ENCODE measurements at places on chromosomes 16 and 17.
A peak's percentile ranks its signal among the peaks of the same experiment; 100 is the strongest.

GRCh38 chr17:74713171-74713755 is 540 bp upstream of the CD300LF start:
- DNase-seq, result no peak

DNA sequence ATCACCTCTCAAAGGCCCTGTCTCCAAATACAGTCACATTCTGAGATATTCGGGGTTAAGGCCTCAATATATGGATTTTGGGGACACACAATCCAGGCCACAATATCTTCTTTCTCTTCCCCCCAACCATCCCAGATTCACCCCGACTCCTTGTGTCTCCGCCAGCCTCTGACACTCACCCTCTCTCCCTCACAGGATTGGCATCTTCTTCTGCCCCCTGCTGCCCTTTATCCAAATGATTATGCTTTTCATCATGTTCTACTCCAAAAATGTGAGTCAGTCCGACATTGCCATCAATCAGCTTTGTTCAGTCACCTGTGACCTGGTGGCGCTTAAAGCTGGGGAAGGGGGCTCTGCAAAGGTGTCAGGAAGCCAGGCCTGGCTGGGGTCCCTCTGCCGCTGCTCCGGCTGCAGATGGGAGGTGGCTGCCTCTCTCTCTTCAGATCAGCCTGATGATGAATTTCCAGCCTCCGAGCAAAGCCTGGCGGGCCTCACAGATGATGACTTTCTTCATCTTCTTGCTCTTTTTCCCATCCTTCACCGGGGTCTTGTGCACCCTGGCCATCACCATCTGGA is 35.1 kb downstream of the GDE1 start:
- no peak for DNase-seq

- no peak for DNase-seq
Observed at GRCh38 chr17:74806334-74806733, 30.2 kb upstream of the NAT9 start.

- DNase-seq, result peak; percentile 78
Observed at GRCh38 chr17:50210240-50211225, 9.1 kb upstream of the COL1A1 start.

- peak; percentile 58 for DNase-seq
Observed at GRCh38 chr17:65677932-65678331, 116.5 kb upstream of the AXIN2 start.

DNA sequence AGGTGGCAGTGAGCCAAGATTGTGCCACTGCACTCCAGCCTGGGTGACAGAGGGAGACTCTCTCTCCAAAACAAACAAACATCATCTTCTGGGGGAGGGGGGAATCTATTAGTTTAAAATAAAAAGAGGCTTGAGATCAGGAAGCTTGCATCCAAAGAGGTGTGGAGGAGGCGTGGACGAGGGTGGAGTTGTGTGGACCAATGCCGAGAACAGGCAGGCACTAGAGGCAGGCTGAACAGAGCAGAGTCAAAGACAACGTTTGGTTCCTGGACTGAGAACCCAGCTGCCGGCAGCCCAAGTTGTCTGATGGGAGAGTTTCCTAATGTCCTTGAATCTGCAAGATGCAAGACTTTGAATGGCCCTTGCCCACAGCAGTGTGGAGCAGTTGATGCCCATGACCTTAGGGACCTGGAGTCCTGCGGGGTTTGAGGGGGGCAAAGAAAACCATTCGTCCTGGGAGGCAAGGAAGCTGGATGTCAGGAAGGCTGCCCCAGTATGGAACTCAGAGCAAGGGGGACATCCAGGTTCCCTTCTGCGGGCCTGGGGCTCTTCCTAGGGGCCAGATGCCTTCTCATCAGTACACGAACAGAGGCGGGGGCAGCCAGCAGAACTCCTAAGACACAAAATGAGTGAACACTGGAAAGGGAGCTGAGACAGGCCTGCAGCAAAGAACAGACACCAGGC is 9.2 kb downstream of the TBC1D16 start:
- no peak for DNase-seq

- DNase-seq, result peak; percentile 48
Observed at GRCh38 chr17:72392056-72393010, 271.5 kb downstream of the SOX9 start.

GRCh38 chr17:32654324-32654723 is 167.5 kb downstream of the CDK5R1 start:
- DNase-seq, result no peak

- no peak for DNase-seq
Observed at GRCh38 chr17:42288803-42289610, 709 bp downstream of the STAT5A start.

DNA sequence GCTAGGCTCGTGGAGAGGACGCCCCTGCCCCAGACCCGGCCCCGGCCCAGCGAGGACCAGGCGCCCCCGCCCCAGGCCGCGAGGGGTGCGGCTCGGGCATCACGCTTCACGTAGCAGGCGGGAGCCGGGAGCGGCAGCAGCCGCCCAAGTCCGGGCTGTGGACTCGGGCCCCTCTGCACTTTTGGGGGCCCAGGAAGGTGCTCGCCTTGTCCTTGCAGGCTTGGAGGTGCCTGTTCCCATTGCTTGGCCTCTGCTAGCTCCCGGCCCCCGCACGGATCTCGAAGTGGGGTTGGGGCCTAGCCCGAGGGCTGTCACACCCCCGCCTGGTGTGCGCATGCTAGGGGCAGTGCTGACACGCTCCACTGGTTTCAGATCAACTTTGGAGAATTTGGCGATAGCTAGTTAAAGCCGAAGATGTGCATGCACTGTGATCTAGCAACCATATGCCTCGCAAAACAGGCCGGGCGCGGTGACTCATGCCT is 55.7 kb downstream of the WSB1 start:
- no peak for DNase-seq

DNA sequence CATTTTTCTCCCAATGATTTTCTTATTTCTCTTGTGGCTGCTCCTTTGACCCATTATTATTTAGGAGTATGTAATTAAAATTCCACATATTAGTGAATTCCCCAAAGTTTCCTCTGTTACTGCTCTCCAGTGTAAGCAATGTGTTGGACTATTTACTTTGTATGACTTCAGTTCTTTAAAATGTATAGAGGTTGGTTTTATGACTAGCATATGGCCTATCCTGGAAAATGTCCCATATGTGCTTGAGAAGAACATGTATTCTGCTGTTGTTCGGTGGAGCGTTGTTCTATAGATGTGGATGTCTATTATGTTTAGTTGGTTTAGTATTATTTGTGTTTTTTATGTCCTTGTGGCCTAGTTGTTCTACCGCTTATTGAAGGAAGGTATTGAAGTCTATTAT is 6.0 kb upstream of the NT5M start:
- no peak for DNase-seq

DNA sequence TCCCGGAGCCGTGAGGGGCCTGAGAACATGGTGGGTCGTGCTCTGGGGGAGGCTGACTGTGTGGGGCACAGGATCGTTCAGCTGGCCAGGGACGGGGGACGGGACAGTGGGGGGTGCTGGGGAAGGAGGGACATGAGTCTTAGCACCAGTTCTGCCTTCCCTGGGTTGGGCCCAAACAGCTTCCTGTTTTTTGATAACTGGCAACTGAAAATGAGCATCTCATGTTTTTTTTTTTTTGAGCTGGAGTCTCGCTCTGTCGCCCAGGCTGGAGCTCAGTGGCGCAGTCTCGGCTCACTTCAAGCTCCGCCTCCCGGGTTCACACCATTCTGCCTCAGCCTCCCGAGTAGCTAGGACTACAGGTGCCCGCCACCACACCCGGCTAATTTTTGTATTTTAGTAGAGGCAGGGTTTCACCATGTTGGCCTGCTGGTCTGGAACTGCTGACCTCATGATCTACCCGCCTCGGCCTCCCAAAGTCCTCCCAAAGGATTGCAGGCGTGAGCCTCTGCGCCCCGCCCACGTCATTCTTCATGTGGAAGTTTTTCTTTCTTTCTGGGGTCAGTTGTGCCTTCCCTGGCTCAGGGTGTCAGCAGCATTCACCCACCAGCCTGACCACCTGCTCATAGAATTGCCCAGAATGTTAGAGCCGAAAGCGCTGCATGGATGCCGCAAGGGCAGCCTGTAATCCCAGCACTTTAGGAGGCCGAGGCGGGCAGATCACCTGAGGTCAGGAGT is 6.4 kb downstream of the ASPSCR1 start:
- DNase-seq, result no peak

DNA sequence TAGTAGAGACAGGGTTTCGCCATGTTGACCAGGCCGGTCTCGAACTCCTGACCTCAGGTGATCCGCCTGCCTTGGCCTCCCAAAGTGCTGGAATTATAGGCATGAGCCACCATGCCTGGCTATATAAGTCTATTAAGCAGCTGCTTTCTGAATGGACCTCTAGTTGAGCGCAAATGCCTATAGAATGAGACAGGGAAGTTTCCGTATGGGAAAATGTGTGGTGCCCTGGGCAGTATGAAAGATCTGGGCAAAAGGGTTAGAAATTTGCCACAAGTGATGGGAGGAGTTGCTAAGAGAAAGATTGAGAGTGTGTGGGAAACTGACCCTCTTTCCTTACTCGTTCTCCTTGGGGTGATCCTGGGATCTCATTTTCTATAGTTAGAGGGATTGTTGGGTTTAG is 26.3 kb downstream of the SLC6A2 start:
- DNase-seq, result no peak

DNA sequence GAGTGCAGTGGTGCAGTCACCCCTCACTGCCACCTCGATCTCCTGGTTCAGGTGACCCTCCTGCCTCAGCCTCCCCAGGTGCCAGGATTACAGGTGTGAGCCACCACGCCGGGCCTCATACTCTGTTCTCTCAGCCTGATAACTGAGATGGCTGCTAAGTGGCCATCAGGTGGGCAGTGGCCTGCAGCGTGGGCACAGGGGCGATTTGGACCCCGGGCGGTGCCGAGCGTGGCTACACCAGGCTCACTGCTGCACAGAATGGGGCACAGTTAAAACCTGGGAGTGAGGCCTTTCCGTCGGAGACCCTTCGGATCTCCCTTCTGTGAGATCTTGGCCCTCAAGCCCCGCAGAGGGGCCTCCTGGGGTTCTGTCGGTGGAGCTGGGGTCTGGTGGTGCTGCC is 11.5 kb downstream of the CACNA1H start:
- DNase-seq, result no peak

DNA sequence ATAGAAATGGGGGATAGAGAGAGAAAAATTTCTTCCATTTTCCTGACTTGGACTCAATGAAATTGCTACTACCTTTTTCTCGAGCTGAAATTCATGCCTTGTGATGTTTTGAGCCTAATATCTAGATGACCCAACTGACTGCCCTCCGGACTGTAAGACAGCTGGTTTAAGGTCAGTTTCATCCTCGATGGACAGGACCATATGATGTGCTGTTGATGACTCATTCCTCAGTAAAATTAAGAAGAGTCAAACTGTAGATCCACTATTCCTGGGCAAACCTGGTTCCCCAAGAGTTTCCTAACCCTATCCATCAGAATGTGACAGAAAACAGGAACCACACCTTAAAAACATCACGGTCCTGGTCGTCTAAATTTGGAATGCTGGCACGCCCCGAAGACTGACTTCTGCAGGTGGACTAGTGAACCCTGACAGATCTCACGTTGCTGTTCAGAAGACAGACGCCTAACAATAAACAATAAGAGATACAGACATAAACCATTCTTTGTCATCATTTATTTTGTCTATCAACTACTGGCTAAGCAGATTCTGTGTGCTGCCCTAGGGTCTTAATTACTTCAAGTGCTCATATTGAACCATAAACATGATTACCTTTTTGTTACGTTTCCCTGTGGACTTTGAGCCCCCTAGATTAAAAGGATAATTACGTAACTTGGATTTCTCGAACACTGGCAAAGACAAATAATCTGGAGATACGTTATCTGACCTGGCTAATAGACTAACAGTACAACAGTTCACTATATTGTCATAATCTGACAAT is 45.1 kb upstream of the NOS2 start:
- DNase-seq, result peak; percentile 4

GRCh38 chr16:83363521-83363920 is 444.3 kb upstream of the HSBP1 start:
- no peak for DNase-seq

GRCh38 chr17:8377422-8377821 is 918 bp upstream of the KRABD2 start:
- DNase-seq, result no peak

DNA sequence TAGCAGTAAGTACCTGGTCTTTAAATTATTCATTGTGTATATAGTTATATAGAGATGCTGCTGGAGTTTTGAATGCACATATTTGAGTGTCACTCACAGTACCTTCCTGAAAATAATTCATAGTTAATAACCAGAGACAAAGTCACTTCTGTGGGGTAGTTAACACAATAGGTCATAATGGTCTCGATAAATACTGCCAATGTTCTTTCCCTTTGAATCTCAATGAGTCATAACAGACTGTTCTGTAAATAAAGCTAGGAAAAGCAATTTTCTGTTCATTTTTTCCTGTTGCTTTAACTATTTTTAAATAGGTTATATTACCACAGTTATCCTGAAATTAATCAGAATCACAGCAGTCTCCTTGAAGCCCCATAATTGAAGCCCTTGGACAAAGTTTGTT is 87.2 kb downstream of the MAP2K4 start:
- DNase-seq, result no peak

- DNase-seq, result no peak
Observed at GRCh38 chr17:30433514-30433913, 43.7 kb upstream of the GOSR1 start.

DNA sequence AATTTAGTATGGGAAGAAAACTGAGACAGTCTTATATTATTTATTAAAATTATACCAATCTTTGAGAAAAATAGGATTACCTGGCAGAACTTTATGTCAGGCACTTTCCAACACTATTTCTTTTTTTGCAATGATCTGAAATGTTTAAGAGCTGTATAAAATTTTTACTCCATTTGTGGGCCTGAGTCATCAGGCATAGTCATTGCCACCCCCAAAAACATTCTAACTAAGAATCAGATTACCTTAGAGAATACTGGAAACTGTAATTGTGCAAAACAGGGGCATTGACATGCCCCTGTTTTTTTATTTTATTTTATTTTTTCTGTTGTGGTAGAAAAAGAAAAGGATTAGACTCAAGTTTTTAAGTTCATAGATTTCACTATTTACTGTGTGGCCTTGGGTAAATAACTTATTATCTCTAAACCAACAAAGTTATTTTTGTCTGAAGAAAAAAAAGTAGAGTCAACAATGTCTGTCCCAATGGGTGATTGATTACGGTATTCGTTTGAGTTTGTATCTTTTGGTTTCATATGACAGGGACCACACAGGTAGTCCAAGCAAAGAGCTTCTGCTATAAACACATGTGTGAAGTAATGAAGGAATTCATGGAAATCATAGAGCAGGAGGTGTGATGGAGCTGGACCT is 24.6 kb downstream of the VAT1L start:
- no peak for DNase-seq

DNA sequence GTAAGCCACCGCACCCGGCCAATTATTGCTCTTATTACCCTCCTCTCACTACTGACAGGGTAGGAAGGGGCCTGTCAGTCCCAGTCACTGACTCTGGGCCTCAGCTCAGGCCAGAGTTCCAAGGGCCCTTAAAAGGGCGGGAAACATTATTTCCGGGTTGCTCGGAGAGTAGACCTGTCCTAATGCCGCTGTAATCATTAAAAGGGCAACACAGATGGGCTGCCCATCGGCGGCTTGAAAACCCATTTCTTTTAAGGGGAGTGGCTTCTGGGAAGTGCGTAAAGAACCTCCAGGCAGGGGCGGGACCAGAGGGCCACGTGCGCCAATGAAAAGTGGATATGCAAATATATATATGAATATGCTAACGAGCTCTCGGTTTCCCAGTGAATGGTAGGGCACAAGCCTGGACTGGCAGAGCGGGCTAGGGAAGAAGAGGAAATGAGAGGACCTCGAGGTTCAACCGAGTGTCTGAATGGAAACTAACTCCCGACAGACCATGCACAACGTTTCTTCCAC is 26.6 kb downstream of the PIPOX start:
- DNase-seq, result peak; percentile 47
